ENCODE measurements at places on chromosomes 11 and 22.
A peak's percentile ranks its signal among the peaks of the same experiment; 100 is the strongest.

GRCh38 chr11:126181939-126182730 lies 29.3 kb downstream of the RPUSD4 start:
- no peak for DNase-seq

DNA sequence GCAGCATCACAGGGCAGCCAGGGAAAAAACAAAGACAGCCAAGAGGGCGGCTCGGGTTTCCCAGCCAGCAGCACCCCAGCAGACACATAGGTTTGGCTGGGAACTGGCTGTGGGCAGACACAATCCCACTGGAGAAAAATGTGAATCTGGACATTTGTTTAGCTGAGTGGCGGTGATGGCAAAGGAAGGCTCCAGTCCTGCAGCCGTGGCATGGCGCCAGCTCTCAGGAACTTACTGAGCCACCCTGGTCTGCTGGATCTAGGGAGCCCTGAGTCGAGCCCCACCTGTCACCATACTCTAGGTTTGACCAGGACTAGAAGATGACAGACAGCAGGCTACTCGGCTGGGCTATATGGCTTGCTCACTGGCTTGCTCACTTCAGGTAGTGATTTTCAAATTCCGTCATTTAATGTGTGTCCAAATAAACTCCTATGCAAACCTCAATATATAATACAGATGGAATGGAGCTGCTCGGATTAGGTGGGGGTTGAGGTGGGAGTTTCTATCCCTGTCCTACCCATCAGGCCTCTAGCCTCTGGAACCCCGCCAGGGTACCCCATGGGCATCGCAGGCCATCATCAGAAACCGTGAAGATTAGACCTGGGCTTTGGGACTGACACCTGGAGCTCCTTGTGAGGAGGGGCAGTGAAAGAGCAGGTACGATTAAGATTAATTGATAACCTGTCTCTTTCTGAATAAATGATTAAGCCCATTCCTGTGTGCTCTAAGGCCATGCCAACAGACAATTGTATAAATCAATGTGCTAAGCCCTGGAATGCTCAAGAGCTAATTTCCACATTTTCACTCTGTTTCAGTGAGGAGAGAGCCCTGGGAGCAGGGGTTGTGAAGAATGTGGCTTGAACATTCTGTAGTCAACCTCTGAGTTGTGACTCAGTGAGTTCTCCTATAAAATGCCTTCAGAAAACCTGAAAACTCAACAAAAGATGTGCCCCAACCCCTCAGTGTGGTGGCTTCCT lies 42.5 kb downstream of the GALNT18 start:
- DNase-seq = no peak

GRCh38 chr11:32429477-32429876 lies 5.9 kb downstream of the WT1 start:
- no peak for DNase-seq

GRCh38 chr11:36513965-36514364 lies 3.9 kb upstream of the TRAF6 start:
- no peak for DNase-seq

GRCh38 chr11:114091516-114092397 lies 32.2 kb downstream of the ZBTB16 start:
- no peak for DNase-seq

DNA sequence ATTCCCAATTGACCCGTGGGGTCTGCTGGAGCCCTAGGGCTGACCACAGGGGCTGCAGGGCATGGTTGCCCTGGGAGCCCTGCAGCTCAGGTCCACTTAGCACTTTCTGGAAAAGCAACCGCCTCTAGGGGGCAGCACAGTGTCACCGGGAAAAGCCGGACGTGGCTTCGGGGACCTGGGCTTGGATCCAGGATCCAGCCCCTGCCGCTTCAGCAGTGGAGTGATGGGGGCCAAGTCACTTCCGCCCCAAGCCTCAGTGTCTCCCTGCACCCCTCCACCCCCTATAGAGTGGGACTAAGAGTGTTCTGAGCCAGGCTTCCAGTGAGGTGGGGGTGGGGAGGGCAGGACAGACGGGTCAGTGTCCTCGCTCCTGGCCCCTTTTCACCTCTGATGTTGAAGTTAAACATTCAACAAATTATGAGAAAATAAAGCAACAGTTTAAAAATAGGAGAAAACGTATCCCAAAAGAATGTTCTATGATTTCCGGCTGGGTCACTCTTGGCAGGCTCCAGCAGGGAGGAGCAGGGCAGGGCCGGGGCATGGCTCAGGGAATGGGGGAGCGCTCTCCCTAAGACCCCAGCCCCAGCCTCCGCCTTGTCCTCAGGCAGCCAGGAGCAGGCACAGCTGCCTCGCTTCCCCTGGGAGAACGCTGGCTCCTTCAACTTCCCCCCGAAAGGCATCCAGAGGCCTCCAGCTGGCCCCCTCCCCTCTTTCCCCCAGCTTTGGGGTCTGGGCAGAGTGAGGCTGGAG lies 96.5 kb upstream of the FGF3 start:
- DNase-seq = peak; percentile 26

DNA sequence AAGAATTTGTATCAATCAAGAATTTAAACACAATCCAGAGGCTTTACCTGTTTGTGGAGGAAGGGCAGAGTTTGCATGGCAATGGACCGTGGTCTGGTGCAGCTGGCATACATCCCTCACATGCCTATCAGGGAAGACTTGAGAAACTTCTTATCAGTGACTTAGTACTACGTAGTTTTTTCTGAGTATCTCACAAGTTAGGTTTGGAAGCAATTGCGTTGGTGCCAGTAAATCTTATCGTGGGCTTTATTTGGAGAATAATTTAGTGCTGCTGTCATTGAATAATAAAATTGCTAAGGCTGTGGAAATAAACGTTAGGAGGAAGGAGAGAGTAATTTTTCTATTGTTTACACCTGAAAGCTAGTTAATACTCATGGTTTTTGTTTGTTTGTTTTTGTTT lies 72.3 kb downstream of the PRMT3 start:
- no peak for DNase-seq

DNA sequence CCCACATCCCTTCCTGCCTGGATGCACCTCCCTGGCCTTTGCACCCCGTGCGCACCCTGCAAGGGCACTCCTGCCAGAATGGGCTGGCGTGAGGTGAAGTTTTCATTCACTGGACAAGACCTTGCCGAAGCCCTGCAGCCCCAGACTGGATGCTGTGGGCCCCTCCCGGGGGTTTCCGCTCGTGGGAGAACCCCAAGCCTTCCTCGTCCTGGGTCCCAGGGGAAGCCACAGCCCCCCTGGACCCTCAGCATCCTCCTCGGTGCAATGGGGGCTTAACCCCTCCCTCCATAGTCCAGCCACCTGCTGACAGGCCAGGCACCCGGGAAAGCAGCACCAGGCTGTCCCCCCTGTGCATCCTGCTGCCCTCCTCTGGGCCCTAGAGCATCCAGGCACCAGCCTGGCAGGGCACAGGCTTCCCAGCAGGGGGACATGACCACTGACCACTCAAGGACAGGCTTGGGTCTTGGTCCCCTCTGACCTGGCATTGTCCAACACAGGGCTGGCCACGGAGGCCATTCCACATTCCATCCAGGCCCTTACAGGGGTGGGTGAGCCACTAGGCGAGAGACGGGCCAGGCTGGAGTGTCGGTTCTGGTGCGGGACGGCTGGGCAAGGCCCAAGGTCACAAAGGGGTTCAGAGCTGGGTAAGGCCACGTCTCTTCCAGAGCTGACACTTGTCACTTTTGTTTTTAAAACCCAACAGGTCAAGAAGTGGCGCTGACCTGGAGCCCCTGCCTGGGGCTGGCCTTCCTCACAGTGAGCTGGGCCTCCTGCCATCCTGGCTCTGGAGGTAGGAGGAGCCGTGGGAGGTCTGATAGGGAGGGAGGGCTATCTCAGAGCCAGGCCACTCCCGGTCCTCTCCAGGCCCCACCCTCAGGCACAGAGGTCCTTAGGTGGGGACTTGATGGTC lies 41.5 kb upstream of the PPARA start:
- no peak for DNase-seq

- DNase-seq = no peak
Measured at GRCh38 chr11:72639502-72640375, 34.5 kb downstream of the PDE2A start.
